Activated CD4-positive, alpha-beta T cell treated with anti-CD3 and anti-CD28 coated beads for 24 hours (primary cell): ENCODE measurements at places on chromosomes 3 and 15.

GRCh38 chr3:130250982-130251381, 94.5 kb upstream of the COL6A5 start:
- DNase-seq, result no peak

GRCh38 chr15:66171841-66172240, 81.7 kb downstream of the MEGF11 start:
- DNase-seq, result no peak

DNA sequence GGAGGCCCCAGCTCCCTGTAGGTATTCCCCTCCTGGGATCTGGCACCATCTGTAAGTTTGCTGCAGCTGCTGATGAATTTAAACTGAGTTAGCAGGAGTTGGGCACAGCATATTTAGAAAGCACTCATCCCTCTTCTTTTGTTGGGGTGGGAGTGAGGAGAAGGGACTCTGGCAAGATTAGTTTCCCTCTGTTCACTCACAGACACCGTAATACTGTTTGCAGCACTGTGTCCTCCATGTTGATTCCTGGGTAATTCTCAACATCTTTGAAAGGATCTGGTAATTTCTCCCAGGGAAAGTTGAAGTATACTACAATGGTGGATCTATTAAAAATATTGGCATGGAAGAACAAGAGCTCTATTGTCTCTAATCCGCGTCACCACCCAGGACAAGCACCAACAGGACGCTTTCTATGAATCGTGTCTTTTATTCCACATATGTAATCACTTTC, 173.3 kb downstream of the RBMS3 start:
- no peak for DNase-seq

DNA sequence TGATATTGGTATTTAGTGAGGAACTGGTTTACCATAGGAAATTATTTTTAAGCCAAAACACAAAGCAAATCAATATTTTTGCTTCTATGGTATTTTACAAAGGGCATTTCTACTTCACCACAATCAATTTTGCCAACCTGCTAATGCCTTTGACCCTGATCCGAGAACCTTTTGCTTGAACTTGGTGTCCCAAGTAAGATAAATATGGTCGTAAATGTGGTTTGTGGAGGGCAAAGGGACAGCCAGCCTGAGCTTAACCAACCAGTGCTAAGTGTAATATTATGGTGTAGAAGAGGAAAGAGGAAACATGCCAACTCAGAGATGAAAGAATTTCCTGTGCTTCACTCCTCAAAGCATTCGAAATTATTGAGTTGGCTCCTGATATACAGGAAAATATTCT, 148.4 kb downstream of the C3orf38 start:
- DNase-seq, result no peak

DNA sequence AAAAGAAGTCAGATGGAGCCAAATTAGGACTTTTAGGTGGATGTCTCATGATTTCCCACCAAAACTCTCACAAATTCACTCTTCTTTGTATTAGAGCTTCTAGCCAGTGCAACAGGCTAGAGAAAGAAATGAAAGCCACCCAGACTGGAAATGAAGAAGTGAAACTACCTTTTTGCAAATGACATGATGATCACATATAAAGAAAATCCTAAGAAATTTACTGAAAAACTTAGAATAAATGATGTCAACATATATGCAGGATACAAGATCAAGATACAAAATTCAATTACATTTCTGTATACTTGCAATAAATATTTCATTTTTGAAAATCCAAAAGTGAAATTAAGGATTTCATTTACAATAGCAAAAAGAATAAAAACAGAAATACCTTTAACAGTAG, 110.8 kb downstream of the LRIG1 start:
- no peak for DNase-seq
